ENCODE measurements at places on chromosomes 1 and 21.
A peak's percentile ranks its signal among the peaks of the same experiment; 100 is the strongest.

- no peak for DNase-seq
These were observed 21.4 kb downstream of the KDM5B start for GRCh38 chr1:202786804-202787203.

GRCh38 chr1:240258910-240259309 lies 167.2 kb downstream of the FMN2 start:
- DNase-seq = peak; percentile 46

- no peak for DNase-seq
These were observed 216.2 kb downstream of the SDCCAG8 start for GRCh38 chr1:243471754-243472745.

- DNase-seq = no peak
These were observed 45.9 kb upstream of the ATP2B4 start for GRCh38 chr1:203580733-203581132.

DNA sequence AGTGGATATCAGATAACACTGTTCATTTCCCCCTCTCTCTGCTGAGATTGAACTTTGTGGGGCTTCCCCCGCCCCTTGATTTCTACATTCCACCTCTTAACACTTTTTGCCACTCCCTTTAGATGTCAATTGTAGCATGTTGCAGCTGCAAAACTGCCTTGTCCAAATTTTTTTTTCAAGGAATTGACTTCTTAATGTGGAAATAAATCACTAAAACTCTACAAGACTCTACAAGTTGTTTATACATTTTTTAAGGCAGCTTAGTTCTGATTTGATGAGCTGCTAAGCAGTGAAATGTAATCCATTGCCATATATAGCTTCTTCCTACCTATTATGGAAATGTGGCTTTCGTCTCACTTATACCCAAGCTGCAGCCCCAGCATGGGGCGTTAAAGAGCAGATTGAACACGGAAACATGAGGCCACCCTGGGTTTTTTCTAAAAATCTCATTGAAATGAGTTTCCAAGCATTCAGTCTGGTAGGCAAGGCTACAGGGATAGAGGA lies 132.2 kb downstream of the SYT2 start:
- DNase-seq = peak; percentile 32

GRCh38 chr1:197917805-197918651 lies 856 bp downstream of the LHX9 start:
- DNase-seq = no peak

- no peak for DNase-seq
These were observed 16.7 kb downstream of the ITPKB start for GRCh38 chr1:226722240-226722900.

GRCh38 chr1:89725011-89725370 lies 92.1 kb downstream of the LRRC8C start:
- DNase-seq = no peak

- DNase-seq = no peak
These were observed 303.0 kb upstream of the PLD5 start for GRCh38 chr1:242827538-242827937.

- no peak for DNase-seq
These were observed 238.0 kb upstream of the FGGY start for GRCh38 chr1:59058665-59059439.

DNA sequence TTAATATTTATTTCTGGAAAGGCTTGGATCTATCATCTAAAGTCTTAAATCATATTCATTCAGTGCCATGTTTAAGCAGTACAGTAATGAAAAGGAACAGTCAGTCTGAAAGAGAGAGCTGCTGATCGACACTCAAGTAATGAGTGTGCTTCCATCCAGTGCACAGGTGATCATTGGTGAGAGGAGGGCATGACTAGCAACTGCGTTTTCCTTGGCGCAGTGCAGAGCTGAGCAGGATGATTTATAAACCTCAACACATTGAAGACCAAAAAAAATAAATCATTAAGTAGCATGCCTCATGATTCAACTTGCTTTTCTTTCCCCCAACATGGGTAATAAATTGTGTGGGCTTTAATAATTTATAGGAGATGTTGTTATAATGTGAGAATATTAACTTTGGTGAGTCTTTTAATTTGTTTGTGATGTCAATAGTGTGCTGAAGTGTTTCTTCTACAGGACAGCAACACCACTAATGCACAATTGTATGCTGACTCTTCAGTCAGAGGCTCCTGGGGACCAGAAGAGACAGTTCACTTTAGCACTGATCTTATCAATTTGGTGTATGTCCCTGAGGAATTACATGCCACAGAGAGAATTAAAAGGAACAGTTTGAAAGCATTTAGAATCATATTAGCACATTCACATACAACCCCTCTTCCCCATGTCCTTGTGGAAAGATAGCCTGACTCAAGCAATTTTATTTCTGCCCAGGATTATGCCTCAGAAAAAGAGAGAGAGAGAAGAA lies 199.7 kb upstream of the ADGRL2 start:
- no peak for DNase-seq

DNA sequence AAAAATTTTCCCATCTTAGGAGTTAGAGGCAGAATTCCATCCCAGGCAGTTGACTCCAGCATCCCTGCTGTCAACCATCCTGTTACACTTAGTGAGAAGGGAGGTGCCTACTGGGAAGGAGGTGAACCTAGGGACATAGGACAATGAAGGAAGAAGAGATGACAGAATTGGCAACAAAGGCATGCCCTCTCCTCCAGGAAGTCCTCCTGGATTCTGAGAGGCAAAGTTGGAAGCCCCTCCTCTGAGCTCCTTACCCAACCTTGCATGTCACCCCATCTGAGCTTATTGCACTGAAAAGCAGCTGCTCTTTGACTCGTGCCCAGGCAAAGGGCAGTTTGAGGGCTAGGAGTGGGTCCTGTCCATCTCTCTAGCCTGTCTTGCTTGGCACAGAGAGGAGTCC lies 66.9 kb downstream of the PAX7 start:
- DNase-seq = no peak

DNA sequence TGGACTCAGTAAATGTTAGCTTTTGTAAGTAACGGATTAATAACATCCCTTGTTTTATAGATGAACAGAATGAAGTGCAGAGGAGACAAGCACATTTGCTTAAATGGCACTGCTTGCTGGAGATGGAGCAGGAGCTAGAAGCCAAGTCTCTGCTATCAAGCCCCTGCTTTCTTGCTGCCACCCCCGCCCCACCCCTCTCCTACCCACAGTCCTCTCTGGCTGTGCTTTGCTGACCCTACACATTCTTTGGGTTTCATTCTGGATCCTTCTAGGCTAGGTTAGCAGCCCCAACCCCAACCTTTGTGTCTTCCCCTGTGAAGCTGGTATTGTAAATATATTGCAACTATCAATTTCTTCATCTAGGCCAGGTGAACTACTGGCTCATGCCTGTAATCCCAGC lies 77.5 kb upstream of the CAPZB start:
- no peak for DNase-seq

DNA sequence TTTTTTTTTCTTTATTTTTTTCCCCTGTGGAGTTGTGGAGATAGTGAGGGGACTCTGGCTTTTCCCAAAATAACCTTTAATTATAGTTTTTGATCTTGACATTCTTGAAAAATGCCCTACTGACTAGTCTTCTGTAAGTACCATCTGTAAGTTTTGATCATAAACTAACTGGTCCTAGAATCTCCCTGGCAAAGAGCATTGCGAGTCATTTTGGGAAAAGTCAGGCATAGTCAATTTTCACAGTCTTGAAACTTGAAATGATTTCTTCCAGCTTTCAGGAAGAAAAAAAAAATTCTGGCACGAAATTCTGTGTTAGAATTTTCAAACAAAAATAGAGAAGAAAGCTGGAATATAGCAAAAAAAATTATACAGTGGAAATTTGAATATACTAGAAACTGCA lies 181.2 kb upstream of the SNX7 start:
- no peak for DNase-seq

DNA sequence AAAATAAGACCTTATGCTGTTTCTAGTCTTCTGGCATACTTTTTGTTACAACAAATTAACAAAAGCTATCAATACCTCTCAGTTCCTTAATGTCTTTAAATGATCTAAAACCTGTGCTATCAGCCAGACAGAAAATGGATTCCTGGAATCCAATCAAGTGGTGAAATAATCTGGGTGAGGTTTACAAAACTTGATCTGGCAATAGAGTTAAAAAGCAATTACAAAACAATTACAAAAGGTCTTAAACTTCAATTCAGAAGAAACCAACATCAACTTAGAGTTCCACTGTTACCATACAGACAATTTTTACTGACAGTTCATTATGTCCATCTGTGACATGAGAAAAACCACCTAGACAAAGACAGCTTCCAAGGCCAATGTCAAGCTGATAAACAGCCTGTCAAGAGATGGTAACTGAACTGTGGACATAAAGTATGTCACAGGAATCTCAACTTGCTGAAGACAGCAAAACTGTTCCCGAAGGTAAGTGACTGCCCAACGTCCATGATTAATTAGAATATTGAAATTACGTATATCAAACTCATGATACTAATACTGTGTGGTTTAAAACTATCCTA lies 17.4 kb downstream of the ZZZ3 start:
- DNase-seq = no peak

DNA sequence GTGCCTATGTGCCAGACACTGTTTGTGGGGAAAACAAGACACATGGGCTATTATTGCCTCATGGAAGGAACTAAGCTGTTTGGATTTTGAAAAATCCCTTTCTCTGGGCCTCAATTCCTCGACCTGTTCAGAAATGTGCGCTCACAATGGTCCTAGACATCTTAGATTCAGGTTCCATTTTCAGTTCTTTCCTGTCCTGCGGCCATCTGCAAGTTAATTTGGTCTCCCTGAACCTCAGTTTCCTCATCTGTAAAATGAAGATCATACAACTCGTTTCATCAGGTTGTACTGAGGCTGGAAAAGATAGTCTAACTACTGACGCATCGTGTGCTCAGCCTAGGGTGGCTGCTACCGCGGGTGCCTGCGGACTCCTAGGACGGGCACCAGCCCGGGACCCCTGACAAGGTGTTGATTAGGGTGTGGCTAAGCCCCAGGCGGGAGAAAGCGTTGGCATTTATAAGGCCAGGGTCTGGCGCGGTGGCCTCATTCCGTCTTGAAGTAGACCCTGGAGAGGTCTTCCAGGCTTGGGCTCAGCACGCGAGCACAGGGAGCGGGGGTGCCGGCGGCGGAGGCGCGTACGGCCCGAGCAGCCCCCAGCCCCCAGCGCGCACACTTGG lies 493 bp upstream of the ELOA start:
- no peak for DNase-seq

DNA sequence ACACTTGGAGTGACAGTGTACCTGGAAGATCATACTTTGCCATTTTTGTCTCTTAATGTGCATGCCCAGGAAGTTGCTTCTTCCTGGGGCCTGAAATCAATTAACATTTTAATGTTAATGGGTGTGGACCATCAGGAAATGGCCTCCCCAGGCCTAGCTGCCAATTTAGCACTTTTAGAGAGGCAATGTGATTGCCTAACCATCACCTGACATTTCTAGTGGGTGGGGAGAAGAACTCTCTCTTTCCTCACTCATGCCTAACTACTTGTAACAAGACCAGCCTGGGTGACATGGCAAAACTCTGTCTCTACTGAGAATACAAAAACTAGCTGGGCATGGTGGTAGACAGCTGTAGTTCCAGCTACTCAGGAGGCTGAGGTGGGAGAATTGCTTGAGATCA lies 549.0 kb upstream of the RGS18 start:
- DNase-seq = no peak

GRCh38 chr1:157739229-157739901 lies 37.6 kb downstream of the FCRL2 start:
- no peak for DNase-seq

- DNase-seq = no peak
These were observed 7.3 kb upstream of the SLC35D1 start for GRCh38 chr1:67061266-67061665.

DNA sequence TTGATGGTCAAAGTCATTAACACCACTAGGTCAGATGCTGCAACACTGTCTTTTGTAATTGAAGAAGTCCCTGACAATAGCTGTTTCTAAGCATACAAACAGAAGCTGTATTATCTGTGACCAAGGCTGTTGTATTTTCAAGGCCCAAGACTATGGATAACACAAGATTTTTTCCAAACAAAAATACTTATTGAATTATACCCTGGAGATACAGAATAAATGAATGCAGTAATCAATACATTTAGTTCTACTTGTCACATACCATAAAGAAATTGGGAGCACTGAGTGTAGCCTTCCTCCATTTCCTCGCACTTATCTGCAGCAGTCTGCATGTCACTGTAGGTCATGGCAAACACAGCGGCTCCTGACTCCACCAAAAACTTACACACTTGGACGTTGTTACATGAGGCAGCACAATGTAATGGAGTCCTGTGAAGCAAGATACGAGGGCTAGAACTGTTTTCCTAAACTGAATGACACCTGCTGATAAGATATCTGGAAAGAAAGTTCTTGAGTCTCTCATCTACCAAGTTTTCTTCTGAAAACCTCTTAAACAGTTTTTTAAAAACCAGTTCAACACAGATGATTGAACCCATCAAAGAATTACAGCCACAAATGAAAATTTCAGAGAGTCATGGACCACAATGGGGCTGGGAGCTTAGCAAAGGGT lies 56.9 kb downstream of the TP53BP2 start:
- no peak for DNase-seq

- no peak for DNase-seq
These were observed 18.5 kb downstream of the OR2T1 start for GRCh38 chr1:248421384-248421783.

Measured in astrocyte of the cerebellum (primary cell).